ENCODE measurements at places on chromosomes 5 and 9.

GRCh38 chr5:6365977-6366590, 12.3 kb downstream of the MED10 start:
- DNase-seq, result no peak

GRCh38 chr5:88109818-88110217, 158.8 kb downstream of the TMEM161B start:
- peak; percentile 52 for DNase-seq

DNA sequence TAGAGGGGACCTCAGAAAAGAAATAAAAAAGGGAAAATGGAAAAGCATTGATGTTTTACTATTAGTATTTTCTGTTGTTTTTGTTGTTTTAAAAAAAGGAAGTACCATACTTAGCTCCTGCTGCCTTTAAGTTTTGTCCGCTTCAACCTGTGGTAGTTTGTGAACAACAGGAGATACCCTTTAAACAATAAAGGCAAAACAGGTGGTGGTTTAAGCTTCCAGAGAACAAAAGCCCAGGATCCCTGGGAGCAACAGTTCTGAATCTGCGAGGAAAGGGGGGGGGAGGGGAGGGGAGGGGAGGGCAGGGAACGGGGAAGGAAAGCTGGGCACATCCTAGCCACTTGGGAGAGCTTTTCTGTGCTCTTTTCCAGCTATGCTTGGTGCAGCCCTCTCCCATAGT, 2.1 kb upstream of the PSIP1 start:
- DNase-seq, result no peak

- no peak for DNase-seq
Measured at GRCh38 chr5:130796032-130796431, 369.0 kb downstream of the HINT1 start.

- DNase-seq, result peak; percentile 85
Measured at GRCh38 chr9:91978740-91979414, 28.8 kb upstream of the ROR2 start.

DNA sequence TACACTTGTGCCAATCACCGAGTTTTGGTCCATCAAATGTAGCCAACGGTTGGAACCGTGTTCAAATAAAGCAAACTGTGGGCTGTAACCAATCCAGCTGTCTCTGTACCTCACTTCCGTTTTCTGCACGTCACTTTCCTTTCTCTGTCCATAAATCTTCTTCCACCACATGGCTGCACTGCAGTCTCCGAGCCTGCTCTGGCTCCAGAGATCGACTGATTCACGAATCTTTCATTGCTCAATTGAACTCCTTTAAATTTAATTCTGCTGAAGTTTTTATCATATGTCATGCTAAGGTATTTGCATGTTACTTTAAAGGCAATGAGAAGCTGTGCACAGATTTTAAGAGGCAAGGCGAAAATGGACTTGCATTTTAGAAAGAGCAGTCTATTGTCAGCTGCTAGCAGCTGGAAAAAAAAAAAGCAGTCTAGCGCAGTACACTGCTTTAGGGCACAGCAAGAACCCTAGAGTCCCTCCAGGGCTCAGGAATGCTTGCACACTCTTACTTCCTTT, 13.2 kb downstream of the TTC39B start:
- no peak for DNase-seq

DNA sequence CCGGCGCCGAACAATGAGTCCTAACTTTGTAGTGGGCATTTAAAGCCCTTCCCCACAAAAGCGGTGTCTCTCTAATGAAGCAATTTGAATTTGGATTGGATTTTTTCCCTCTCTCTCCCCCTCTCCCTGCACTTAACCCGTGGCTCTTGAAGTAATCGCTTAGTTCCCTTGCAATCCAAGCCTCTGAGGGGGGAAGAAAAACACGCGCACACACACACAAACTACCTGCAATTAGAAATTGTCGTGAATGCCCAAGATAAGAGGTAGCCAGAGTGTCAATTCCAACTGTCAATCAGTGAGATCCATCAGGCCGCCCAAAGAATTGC, 1.2 kb downstream of the LHX6 start:
- no peak for DNase-seq

GRCh38 chr5:76277736-76278135, 125.3 kb upstream of the IQGAP2 start:
- DNase-seq, result no peak

DNA sequence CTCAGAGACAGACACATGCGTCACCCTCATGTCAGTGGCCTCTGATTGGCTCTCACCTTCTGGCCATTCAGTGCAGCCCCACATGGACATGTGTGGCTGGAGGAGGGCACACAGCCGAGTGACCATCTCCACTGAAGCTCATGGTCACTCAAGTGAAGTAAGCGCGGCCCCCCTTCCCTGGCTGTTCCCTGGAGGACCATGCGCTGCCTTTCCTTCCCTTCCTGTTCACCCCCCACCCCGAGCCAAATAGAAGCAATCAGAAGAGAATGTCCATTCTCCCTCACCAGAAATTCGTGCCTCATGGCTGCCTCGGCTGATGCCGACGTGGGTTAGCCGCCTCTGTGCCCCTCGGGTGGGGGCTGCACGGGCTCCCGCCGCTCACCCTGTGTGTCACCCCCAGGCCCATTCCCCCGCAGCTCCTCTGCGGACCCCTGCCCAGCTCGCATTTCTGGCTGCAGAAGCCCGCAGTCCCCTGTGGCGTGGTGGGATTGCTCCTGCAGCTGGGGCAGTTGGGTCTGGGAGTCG, 12.5 kb upstream of the COL5A1 start:
- no peak for DNase-seq

DNA sequence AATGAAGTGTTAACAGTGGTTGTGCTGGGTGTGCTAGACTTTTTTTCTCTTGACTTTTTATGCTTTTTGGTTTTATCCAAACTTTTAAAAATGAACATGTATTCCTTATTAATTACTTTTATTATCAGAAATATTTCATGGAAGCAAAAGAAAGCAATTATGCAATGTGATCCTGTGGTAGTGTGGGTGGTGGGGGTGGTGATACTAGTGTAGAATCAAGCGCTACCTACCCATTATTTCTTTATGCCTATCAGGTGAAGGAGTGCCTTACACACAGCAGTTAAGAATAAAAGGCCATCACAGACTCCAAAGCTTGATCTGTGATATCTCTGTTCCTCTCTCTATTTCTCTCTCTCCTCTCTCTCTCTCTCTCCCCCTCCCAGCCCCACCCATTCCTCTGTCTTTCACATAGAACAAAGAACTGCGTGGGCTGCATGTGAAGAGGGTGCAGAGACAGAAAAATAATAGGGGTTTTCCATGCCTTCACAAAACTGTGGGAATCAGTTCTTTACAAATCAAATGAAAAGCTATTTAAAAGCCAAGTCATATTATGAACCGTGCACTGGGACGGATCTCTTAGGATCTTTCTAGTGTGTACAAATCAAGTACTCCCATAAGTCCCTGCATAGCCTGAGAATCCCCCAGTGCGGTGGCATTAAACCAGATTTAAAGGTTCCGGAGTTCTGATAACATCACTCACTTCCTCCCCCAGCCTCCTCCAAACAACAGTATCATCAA, 351.2 kb downstream of the RAB3C start:
- no peak for DNase-seq

- DNase-seq, result peak; percentile 57
Measured at GRCh38 chr5:41156739-41157138, 56.6 kb downstream of the C6 start.

GRCh38 chr5:136768457-136768856, 403.1 kb upstream of the TRPC7 start:
- no peak for DNase-seq

- no peak for DNase-seq
Measured at GRCh38 chr9:2967766-2968165, 123.9 kb upstream of the PUM3 start.

DNA sequence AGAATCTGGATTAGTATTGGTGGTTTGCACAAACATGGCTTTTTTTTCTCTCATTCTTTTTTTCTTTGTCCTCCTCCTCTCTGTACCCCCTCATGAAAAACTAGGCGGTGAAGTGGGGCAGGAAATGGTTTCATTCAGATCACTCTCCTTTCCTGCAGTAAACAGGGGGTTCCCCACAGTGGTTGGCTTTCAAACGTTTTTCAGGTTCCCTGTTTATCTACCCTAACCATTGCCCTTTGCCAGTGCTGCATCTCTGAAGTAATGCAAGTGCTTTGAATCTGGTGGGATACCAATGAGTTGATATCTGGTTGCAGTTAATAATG, 29.8 kb downstream of the NR4A3 start:
- DNase-seq, result no peak

GRCh38 chr9:5835808-5836207, 2.9 kb upstream of the ERMP1 start:
- no peak for DNase-seq

DNA sequence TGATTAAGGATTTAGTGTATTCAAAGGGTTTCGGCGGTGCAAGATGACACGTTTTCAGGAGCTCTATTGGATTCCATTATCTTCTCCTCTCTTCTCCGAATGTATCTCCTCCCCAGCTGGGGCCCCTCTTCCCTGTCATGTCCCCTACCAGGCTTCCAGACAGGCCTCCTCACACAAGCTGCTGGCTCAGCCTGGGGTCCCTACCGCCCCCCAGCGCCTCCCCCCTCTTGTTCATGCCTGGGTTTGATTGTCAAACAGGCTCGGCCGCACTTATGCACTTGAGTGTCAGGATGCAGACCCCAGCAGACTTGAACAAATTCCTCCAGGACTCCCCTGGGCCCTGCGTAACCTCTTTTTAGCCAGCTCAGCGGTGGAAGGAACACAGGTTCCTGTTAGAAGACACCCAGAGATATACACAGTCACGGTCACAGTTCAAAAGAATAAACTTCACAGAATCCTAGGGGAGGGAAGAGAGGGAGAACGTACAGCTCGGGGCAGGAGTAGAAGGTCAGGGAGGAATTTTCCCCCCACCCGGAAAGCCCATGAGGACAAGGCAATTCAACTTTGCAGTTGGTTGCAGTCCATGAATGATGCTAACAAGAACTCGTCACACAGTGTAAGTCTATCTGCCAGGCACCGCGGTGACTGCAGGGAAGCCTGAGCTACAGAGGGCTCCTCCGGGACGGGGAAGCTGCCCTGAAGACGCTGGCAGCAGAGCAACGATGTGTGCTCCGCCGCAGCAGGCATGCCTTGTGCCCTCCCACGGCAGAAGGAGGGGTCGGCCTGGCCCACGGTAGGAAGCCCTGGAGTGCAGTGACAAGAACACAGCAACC, 560.0 kb downstream of the BNC2 start:
- DNase-seq, result no peak

- DNase-seq, result no peak
Measured at GRCh38 chr9:129309906-129310305, 131.8 kb upstream of the IER5L start.

DNA sequence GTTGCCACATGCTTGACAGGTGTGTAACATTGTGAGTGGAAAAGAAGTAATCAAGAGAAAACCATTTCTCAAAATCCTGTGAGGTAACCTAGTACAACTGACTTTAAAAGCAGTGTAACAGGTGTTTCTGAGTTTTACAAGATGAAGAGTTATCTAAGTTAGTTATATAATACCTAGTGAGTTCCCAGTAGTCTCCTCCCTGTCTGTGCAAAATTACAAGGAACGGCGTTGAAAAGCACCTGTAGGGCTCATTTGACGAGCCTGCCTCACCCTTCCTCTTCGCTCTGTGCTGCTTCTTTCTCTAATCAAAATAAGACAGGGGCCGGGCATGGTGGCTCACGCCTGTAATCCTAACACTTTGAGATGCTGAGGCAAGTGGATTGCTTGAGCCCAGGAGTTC, 132.9 kb upstream of the SLC30A5 start:
- DNase-seq, result no peak

DNA sequence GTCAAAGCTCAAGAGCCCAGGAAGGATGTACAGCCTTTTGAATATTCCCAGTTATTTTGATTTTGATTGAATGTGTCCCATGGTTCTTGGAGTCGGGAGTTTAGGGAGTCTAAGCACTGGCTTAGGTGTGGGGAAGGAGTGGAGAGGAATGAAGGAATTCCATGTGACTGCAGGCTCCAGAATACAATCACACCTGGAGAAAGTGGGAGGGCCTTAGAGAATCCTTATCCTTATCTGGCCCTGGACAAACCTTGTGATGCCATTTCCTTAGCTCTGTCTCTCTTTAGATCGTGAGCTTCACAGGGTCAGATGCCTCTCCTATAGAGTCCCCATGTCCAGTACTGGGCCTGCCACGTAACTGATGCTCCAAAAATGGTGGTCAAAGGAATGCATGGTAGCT, 4.2 kb upstream of the EEIG1 start:
- DNase-seq, result no peak

DNA sequence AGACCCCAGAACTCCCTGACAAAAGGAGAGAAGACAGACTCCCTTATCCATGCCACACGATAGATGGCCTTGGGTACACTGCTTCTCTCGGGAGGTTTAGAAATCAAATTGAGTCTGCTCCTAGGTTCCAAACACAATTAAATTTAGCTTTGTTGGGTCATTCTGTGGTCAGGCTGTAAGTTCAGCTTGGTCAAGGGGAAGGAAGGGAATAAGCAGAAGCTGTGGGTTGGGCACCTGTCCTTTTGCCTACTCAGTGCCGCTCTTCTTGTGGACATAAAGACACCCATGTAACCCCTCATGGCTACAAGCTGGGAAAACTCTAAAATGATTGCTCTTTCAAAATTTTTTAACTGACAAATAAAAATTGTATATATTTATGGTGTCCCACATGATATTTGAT, 19.1 kb upstream of the AK3 start:
- no peak for DNase-seq

- no peak for DNase-seq
Measured at GRCh38 chr5:3809455-3809854, 213.8 kb downstream of the IRX1 start.

GRCh38 chr9:127244609-127245601, 19.7 kb upstream of the GARNL3 start:
- DNase-seq, result peak; percentile 95

DNA sequence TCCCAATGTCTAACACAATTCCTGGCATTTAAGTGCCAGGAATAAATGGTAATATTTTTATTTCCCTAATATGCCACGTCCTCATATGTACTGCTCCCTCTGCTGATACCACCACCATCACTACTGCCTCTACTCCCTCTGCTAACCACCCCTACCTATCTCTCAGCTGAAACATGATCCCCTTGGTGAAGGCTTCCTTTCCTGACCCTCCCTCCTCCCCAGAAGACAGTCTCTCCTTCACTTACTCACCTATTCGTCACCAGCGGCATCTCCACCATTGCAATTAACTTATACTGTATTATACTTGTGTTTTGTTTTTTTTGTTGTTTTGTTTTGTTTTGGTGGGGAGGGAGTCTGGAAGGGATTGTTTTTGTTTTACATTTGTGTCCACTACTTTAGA, 4.8 kb downstream of the DENND1A start:
- DNase-seq, result no peak

GRCh38 chr9:33993104-33993503, 55.6 kb downstream of the UBAP2 start:
- DNase-seq, result no peak
